Non-pigmented ciliary epithelial cell (primary cell): ENCODE measurements at places on chromosomes 11 and 22.

GRCh38 chr22:29932136-29932535 is 49.2 kb downstream of the MTMR3 start:
- no peak for DNase-seq

- DNase-seq, result no peak
These were observed 811 bp upstream of the P2RY2 start for GRCh38 chr11:73217131-73217809.

DNA sequence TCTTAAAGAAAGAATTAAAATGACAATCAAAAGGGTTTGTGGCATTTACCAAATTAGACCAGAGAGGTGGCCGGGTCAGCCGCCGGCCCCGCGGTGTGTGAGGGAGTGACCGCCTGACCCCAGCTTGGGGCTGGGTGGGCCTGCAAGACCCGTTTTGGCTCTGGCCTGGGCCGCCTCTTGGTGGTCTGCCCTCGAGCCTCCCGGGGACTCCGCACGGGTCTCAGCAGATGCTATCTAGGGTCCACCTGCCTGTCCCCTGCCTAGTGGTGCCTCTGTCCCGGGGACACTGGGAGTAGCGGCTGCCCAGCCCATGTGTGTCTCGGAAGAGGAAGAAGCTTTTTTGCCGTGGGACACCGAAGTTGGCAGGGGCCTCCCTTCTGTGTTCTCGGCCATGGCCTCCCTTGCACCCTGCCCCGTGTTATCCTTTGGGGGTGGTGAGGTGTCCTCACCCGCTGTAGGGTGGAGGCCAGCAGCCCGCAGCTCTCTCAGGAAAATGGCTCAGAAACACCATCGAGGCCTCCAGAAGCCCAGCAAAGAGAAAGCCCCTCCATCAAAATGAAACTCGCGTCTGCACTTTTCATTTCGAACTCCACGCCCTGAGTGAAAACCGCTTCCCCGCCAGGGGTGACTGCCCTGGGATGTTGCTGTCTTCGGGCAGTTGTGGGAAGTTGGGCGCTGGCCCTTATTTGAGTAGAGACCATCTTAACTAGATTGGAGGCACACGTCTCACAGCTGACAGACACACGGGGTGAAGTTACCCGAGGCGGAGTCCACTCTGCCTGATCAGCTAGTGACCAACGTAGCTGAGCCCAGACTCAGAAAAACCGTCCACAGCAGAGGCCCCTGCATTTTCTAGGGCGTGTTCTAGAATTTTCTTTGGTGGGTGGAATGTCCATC is 8.0 kb downstream of the CCND1 start:
- no peak for DNase-seq

DNA sequence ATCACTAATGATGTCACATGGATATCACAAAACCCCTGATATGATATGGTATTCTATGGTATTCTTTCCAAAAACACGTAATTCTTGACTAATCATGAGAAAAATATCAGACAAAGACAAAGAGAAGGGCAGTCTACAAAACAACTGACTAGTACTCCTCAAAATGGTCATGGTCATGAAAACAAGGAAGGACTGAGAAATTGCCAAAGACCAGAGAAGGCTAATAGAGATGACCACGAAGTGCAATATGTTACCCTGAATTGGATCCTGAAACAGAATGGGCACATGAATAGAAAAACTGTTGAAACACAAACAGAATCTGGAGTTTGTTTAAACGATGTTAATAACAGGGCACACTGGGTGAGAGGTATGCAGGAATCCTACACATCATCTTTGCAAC is 10.2 kb downstream of the CKAP5 start:
- DNase-seq, result no peak
